ENCODE measurements at places on chromosomes 3 and 15. TPM values are rescaled to one million over a fixed set of nuclear protein-coding genes. Genes with fewer than 3 reads are reported as not detected.

- no peak for DNase-seq
Observed at GRCh38 chr15:23370578-23370977, 16.0 kb downstream of the GOLGA8S start.

WDR72 gene
- 5.3 TPM for total RNA-seq

- DNase-seq: no peak
Observed at GRCh38 chr3:4581920-4582611, 88.9 kb downstream of the ITPR1 start.

- no peak for DNase-seq
Observed at GRCh38 chr3:64033069-64033468, 9.8 kb upstream of the PSMD6 start.
